CD4-positive, alpha-beta memory T cell (primary cell): ENCODE measurements at places on chromosomes 11 and 22.

DNA sequence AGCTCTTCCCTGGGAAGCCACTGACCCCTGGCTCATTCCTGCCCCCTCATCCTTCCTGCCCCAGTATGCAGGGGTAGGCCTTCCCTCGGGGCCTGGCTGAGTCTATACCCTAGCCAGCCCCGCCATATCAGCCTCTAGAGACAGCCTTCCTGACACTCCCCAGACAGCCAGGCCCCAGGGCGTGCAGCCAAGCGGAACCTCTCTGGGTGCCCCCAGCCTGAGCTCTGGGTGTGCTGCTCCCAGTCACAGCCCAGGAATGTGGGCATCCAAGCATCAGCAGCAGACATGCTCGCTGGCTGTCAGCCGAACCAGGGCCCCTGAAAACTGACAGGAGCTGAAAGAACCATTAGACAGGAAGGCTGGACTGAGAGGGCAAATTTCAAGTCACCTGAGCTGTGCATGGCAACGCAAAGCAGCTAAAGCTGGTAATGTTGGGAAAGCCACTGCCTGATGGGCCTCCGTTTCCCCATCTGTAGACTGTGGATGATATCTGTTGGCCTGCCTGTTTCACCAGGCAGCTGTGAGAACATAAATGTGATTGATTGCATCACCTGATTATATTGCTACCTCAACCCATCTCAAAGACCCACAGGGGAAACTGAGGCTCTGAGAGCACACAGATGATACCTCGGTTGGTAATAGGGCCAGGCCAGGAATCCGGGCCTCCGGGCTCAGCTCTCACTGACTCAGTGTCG, 93.2 kb downstream of the LRRC32 start:
- no peak for DNase-seq

GRCh38 chr22:37925767-37926166, 19.7 kb downstream of the MICALL1 start:
- no peak for DNase-seq

DNA sequence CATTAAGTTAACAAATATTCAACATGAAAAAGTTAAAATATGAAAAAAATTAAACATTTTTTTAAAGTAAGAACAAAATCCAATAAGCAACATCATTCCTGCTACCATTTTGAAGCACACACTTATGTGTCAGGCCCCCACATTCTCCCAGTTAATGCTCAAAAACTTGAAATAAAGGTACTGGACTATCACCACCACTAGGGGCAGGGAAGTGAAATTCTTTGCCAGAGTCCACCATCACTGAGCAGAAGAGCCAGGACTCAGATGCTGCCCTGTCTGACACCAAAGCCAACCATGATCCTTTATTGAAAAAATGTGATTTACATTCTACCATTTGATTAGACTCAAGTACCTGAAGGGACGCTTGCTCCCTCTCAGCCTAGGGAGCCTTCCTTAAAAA, 39.1 kb downstream of the PITPNB start:
- no peak for DNase-seq

DNA sequence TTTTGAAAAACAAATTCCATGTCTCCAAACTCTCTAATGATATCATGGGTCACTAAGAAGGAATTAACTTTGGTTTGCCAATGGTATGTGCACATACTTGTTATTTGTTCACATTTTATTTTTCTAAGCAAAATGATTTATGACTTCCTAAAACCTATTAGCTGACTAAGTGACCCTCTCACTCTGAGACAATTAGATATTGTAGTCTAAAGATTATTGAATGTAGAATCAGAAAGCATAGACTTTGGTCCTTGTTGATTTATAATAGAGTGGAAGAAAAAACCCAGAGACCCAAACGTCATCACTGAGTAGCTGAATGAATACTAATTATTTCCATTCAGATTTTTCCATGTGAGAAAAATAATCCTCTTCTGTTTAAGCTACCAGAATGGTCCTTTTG, 243.5 kb upstream of the ANO3 start:
- DNase-seq = no peak

GRCh38 chr11:131796089-131796488, 425.7 kb downstream of the NTM start:
- no peak for DNase-seq

GRCh38 chr11:57496109-57496820, 19.2 kb downstream of the SLC43A1 start:
- DNase-seq = no peak

- DNase-seq = no peak
These were observed 38.2 kb downstream of the TOM1 start for GRCh38 chr22:35337932-35338331.

GRCh38 chr11:6319001-6319703, 1.1 kb downstream of the CAVIN3 start:
- no peak for DNase-seq

- DNase-seq = no peak
These were observed 4.3 kb upstream of the ATP5MGL start for GRCh38 chr22:42644422-42645340.

- DNase-seq = no peak
These were observed 55.7 kb downstream of the FAM168A start for GRCh38 chr11:73542175-73542574.

GRCh38 chr11:11660363-11660740, 38.5 kb upstream of the GALNT18 start:
- DNase-seq = no peak

DNA sequence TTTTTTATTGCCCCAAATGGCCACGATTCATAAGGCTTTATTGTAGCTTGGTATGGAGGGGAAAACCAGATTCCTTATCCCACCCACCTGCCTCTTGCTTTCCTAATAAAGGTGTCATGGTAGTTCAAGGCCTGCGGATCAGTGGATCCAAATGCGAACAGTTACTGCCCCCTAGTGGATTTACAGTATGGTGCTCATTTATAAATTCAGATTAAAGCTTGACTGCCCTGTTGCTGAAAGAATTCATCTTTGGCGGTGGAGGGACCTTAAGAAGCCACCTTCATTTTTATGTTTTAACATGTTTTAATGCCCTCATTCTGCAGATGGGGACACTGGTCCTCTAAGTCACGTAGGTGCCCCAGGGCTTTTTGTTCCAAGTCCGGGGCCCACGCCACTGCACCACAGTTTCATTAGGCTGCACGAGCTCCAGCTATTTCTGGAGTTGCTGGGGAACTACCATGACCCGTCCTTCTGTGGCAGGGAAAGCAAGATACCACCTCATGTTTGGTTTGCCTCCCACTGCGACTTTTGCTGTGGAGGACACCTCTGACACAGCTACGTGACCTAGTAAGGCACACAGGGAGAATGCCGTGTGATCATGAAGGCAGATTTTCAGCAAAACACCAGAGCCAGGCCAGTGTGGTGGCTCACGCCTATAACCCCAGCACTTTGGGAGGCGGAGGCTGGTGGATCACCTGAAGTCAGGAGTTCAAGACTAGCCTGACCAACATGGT, 15.6 kb upstream of the INCENP start:
- DNase-seq = peak; percentile 69

DNA sequence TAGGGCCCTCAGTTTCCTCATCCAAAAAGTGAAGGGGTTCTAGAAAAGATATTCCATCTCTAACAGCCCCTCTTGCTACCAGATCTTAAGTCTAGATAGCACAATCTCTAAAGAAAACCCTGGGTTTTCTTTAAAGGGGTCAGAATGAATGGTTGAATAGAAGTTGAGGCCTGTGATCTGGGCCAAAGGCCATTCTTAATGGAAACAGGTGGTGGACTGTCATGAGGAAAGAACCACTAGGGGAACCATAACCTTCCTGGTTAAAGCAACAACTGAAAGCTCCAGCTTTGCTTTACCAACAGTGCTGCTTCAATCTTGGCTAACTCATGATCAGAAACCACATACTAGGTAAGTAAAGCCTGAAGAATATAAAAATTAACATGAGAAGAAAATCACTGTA, 1.8 kb downstream of the CELF1 start:
- DNase-seq = no peak

GRCh38 chr11:102010776-102011494, 36.3 kb upstream of the CFAP300 start:
- no peak for DNase-seq

- no peak for DNase-seq
These were observed 81.8 kb downstream of the KCNC1 start for GRCh38 chr11:17816232-17816931.

DNA sequence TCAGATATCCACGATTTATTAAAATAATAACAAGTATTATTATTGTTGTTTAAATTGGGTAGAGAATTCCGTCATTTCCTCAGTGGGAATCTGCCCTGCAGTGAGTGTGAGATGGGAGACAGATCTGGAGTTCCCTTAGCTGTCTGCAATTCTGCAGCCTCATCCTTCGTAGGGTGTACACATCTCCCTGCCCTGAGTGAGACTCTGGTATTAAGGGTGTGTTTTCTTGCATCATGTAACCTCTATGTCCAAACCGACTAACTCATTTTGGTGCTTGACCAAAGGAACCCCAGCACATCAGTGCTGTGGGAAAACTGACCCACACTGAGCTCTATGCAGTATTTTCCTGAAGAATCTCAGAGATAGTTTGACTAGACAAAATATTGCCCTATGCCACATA, 157.6 kb downstream of the LDLRAD3 start:
- no peak for DNase-seq

DNA sequence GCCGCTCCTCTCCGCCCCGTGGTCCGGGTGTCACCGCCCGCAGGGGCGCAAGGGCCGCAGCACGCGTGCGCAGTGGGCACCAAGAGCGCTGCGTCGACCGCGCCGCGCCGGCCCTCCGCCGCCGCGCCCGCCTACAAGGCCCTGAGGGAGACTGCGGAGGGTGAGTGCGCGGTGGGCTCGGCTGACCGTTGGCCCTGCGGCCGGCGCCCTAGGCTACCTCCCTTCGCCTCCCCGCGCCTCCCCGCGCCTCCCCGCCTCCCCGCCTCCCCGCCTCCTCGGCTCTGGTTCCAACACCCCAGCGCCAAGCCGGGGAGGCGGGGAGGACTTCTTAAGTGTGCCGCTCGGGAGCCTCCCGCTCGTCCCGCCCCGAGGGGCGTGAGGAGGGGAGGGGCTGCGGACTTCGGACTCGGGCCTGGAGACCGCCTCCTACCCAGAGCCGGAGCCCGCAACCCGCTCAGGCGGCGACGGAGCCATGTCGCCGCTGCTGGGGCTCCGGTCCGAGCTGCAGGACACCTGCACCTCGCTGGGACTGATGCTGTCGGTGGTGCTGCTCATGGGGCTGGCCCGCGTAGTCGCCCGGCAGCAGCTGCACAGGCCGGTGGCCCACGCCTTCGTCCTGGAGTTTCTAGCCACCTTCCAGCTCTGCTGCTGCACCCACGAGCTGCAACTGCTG, at the start of gene AQP11:
TSS of gene AQP11 (plus strand) at position 433 of the 673 bp plus-strand sequence. CDS start at position 473, 40 bp downstream.
- peak; percentile 25 for DNase-seq

DNA sequence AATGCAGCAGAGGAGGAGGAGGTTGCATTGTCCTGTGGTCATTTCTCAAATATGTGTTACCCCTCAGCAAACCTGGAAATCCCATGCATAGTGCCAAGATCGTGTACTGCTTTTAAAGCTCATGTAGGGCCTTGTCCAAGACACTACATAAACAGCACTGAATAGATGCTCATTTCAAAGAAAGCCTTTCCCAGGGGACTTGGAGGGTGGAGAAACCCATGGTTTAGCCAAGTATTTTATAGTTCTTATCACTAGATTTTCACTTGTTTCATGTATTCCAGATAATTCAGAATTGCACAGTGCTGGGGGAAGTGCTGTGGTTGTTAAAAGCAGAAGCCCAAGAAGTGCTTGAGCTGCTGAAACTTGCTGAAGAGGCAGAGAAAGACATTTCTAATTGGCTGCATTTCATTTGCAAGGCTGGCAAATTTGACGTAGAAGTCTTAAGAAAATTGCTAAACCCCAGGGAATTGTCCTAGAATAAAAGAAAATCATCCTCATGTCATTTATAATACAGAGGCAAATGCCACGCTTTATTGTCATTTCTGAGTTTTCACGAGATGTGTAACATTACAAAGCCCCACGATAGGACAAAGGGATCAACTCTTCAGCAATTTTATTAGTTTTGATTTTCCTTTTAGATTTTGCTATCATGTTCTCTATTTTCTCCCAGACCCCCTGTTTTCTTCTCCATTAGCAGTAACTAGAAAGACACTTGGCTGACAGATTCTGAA, 20.1 kb downstream of the CSRP3 start:
- DNase-seq = no peak

- peak; percentile 15 for DNase-seq
These were observed 6.1 kb upstream of the CD59 start for GRCh38 chr11:33742249-33742851.

DNA sequence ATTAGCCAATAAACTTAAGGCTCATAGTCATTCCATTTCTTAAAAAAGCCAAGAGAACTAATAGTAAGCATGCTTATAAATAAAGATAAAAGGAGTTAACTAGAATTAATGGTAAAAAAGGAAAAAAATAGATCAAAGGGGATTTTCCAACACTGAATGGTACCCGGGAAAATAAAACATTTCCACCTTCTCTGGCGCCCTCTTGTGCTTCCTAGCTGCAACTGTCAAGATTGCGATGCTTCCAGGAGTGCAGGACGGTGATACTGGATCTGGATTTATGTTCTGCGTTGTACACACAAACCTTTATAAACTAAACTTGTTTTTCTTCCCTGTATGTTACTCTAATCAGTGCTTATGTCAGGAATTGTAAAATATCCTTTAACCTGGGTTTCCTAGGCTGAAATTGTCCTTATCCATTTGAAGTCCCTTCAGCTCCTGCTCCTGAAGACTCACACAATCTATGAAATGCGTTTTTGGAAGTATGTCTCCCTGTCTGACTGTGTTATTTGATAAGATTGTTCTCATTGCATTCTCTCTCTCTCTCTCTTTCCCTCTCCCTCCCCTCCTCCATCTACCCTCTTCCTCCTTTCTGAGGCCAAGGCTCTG, 9.6 kb upstream of the HTATIP2 start:
- DNase-seq = no peak

DNA sequence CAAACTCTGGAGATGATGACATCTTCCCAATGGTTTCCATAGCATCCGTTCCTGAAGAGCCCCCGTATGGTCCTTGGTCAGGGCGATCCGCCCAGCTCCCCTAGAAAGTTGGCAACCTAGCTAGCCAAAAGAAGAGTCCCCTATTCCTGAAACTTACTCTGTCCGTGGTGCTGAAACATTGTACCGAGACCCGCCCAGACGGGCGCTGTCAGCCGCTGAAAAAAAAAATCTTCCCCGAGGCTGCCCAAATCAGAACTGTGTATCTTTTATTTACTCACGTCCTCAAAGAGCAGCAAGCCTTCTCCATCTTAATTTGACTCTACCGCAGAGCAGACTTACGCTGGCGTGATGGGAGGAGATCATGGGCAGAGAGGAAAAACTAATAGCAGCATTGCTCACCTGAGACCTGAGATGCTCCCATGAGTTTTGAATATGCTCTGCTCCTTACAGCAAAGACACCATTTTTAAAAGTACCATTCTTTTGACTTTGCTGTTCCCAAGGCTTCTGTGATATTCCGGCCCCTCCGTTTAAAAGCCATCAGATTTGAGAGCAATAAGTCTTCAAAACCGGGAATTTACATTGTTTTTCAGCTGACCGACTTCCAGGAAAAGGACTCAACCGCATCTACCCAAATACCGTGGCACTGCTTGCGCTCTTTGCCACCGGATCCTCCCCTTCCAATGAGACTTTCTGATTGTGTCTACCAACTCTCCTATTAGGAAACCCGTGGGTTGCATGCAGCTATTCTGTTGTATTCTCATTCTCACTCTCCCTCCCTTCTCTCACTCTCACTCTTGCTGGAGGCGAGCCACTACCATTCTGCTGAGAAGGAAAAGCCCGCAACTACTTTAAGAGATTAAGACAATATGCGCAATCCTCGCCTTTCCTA, at the start of gene SLC17A6:
TSS of gene SLC17A6 (plus strand) at position 786 of the 890 bp plus-strand sequence. CDS start 153 bp downstream, outside the sequence.
- peak; percentile 4 for DNase-seq

- DNase-seq = no peak
These were observed 4.9 kb downstream of the CLDN5 start for GRCh38 chr22:19519041-19519926.
